ENCODE measurements at places on chromosomes 3 and 15.
A peak's percentile ranks its signal among the peaks of the same experiment; 100 is the strongest.

DNA sequence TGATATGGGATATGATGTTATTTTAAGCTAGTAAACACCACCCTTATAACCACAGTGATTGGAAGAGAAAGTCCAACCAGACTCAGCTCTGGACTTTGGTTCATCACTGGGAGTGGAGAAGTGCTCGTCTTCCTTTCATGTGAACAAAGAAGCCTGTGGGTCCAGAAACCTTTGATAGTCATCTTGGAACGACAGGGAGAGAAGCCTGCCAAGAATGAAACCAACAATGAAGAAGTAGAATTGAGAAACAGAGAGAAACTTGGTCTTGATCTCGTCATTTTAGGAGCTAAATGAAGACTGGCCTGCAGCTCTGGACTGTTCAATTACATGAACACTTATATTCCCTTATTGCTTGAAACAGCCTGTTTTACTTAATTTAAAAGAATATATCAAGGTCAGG lies 13.1 kb upstream of the SLC35G2 start:
- no peak for DNase-seq

- no peak for DNase-seq
These were observed 25.3 kb upstream of the VPS33B start for GRCh38 chr15:91047545-91048199.

DNA sequence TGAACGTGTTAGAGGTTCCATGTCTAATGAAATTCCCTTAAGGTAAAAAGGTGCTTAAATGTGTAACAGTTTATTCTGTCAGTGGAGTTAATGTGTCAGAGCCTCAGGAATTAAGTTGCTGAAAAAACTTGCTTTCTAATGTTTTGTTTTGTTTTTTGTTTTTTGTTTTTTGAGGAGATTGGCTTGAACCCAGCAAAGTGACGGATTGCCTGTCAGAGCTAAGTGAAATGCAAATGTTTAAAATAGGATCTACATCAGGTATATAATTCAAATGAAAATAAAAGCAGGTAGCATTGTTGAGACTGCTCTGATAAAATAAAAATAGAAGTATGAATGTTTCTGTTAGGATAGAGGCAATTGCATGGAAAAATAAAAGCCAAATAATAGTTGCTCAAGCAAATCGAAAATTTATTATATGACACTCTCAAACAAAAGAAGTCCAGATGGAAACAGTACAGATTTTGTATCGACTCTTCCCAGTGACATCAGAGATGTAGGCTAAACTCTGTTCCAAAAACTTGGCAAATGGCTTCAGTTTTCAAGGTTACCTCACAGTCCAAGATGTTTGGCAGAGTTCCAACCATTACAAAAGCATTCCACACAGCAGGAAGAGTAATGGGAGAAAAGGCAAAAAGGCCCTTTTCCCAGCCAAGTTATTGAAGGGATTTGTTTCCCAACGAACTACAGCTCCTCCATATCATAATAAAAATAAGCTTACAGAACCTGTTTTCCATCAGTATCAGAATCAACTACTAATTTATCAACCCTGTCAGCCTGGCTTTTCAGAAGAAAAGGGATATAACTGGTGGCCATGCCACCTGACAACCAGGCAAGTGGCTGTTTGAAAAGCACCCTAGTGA lies 291.0 kb downstream of the TBL1XR1 start:
- DNase-seq, result no peak

DNA sequence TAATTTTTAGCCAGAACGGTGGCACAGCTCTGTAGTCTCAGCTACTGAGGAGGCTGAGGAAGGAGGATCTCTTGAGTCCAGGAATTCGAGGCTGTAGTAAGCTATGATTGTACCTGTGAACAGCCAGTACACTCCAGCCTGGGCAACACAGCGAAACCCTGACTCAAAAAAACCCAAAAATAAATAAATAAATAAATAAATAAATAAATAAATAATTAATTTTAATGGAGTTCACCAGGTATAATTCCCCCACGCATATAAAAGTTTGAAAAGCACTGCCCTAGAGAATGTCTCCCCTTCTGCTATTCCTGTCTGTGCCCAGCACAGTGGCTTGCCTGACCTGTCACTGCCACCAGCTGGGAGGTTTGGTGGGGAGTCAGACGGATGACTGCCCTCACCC lies 4.2 kb upstream of the RLBP1 start:
- no peak for DNase-seq

DNA sequence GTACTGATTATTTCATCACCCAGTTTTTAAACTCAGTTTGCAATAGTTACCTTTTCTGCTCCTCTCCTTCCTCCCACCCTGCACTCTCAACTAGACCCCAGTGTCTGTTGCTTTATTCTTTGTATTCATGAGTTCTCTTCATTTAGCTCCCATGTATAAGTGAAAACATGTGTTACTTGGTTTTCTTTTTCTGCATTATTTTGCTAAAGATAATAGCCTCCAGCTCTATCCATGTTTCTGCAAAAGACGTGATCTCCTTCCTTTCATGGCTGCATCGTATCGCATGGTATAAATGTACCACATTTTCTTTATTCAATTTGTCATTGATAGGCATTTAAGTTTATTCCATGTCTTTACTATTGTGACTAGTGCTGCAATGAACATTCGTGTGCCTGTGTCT lies 79.0 kb downstream of the NAALADL2 start:
- no peak for DNase-seq

GRCh38 chr15:81161851-81162250 lies 27.8 kb downstream of the CFAP161 start:
- DNase-seq, result no peak

GRCh38 chr3:52851348-52851747 lies 16.5 kb upstream of the MUSTN1 start:
- DNase-seq, result peak; percentile 76

GRCh38 chr3:187550446-187550845 lies 119.7 kb downstream of the SST start:
- DNase-seq, result no peak

GRCh38 chr3:123439806-123440580 lies 8.9 kb downstream of the ADCY5 start:
- DNase-seq, result no peak

DNA sequence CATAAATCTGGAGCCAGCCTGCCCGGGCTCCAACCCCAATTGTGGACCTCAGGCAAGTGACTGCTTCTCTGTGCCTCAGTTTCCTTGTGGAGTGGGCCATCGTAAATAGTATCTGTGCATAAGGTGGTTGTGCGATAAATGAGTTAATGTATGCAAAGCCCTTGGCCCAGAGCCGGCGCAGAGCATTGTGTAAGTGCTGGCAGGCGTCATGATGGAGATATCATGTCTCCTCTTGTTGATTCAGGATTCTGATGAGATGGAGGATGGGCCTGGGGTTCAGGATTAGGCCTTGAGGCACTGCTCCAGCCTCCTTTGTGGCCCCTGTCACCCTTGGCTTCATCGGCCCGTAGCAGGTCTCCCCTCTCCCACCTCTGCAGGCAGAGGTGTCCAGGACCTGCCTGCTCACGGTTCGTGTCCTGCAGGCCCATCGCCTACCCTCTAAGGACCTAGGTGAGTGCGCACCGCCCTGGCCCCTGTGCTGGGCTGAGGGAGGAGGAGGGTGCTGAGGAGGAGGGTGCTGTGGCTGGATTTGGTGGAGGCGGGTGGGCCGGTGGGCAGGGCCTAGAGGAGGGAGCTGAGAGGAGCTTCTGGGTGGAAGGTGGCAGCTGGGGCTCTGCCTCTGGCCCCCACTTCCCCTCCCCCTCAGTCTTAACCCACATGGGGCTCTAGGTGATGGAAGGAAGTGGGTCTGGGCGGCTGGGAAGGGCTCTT lies 1.3 kb downstream of the PLA2G4B start:
- no peak for DNase-seq

GRCh38 chr3:59251869-59252268 lies 202.0 kb upstream of the CFAP20DC start:
- peak; percentile 32 for DNase-seq

- no peak for DNase-seq
These were observed 176.3 kb downstream of the IGF1R start for GRCh38 chr15:98824595-98824994.

GRCh38 chr3:149462581-149463011 lies 11.9 kb upstream of the TM4SF4 start:
- no peak for DNase-seq

- no peak for DNase-seq
These were observed 366.7 kb downstream of the CTNNB1 start for GRCh38 chr3:41565948-41566514.

DNA sequence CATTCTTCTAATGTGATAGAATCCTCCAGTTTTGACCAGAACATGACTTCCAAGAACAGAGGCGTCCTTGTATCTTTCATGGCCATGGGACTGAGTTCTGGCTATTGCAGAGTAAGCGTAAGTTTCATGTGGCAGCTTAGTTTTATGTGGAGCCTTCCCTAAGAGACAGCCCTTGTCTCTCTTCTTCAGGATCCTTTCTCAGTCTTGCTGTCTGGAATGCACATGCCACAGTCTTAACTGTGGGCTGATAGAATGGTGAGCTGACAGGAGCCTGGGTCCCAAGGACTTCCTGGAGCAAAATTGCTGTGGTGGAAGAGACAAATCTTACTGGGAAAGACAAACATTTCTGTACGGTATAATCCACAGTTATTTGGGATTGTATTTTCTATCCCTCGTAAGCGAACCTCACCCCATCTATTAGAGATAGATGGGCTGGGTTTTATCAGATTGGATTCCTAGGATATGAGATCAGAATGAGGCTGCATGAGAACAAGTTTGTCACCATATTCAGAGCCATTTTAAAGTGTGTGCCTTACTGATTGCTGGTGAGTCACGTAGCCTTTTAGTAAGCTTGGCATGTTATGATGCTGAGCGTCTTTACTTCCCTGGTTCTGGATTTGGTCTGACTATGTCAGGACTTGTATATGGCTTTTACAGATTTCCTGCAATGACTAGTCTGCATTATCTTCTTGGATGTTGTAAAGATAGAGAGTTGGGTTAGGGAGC lies 32.8 kb downstream of the CDIN1 start:
- no peak for DNase-seq

DNA sequence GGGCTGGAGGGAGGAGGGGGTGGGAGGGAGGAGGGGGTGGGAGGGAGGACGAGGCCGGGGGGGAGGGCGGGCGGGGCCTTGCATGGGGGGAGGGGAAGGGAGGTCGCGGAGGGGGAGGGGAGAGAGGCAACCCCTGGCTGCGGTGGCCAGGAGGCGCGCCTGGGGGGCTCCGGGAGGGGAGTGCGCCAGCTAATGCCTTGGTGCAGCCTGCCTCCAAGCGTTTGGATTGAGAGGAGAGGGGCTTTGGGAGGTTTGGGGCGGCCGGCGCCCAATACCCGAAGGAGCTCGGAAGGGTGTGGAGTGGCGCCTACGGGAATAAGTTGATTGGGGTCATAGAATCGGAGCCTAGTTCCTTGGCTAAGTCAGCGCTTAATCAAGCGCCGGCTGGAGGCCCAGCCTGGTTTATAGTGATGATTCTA lies 557 bp downstream of the TFG start:
- DNase-seq, result no peak

GRCh38 chr3:136916223-136916622 lies 41.6 kb upstream of the IL20RB start:
- no peak for DNase-seq

DNA sequence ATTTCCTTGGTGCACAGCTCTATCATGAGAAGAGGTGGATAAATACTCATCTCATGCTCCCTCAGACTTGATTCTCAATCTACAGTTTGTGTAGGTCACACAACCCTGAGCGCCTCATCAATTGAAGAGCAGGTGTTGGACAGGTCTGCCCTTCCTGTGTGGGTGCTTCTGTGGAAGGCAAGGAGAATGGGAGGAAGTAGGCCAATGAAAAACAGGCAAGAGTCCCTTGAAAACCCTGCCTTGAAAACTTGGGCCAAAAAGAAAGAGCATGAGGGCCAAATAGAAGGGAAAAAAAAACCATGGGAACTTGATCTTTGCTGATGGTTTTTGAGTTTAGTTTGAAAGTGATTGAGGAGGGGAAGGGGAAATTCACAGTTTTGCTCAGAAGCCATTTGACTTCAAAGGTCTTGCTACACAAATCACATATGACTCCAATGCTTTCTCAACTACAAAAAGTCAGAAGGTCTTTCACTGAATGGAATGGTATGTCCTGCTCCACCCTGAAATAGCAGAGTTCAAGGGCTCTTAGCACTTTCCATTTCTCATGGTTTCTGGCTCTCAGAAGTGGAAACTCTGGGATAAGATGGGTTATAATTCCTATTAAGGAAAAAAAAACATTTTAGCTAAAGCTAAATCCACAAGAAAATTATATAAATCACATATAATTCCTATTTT lies 37.2 kb upstream of the TM4SF1 start:
- DNase-seq, result no peak

DNA sequence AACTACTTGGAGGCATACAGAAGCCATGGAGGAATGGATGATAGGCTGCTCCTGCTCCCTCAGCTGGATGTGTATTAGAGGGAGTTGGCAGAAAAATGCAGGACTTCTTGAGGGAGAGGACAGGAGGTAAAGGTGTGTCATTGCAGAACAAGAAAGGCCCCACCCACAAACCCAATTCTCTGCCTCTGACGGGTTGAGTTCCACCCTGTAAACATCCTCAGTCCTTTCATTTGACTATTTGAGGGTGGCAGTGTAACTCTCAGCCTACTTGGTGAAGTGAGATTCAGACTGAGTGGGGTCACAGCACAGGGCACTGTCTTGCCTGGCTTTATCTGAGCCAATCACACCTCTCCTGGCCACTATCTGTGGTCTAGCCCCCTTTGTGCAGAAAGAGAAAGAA lies at the start of gene TPRG1:
Gene TPRG1 (plus strand): TSS at position 265 of the 400 bp plus-strand sequence. CDS start 35,414 bp downstream, outside the sequence.
- no peak for DNase-seq

DNA sequence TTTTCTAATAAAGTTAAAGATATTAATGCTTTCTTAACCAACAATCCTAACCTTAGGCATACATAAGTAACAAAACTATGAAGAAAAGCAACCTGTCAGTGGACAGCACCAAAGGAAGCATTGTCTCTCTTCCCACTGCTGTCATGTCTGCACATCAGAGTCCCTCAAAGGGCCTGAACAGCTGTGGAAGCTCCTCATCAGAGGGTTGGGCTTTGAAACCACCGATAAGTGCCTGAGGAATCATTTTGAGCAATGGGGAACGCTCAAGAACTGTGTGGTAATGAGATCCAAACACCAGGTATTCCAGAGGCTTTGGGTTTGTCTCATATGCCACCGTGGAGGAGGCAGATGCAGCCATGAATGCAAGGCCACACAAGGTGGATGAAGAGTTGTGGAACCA lies 182.5 kb downstream of the FMN1 start:
- no peak for DNase-seq

GRCh38 chr3:100412912-100413590 lies 11.7 kb downstream of the LNP1 start:
- no peak for DNase-seq

GRCh38 chr15:47870300-47870955 lies 153.1 kb downstream of the SEMA6D start:
- no peak for DNase-seq

- DNase-seq, result no peak
These were observed 540.8 kb upstream of the ROBO1 start for GRCh38 chr3:80308637-80309036.

- DNase-seq, result peak; percentile 82
These were observed 2.2 kb upstream of the GRAMD2A start for GRCh38 chr15:72199721-72200212.

- DNase-seq, result no peak
These were observed 3.5 kb upstream of the CPNE4 start for GRCh38 chr3:132038198-132038825.

- DNase-seq, result no peak
These were observed 451.1 kb upstream of the ATP11B start for GRCh38 chr3:182342252-182342651.
